ENCODE measurements at places on chromosomes 5 and 9. TPM values are rescaled to one million over a fixed set of nuclear protein-coding genes. Genes with fewer than 3 reads are reported as not detected.

PHF24 gene
- total RNA-seq: 0.57 TPM

TXNDC8 gene
- total RNA-seq: not detected

ABO gene
- 2.0 TPM for total RNA-seq

TRAF1 gene
- 2.4 TPM for total RNA-seq

GPR150 gene
- total RNA-seq: not detected

FCN1 gene
- total RNA-seq: 5.3 TPM

ORM2 gene
- total RNA-seq: 0.32 TPM

OLFML2A gene
- 46.4 TPM for total RNA-seq
